ENCODE measurements at places on chromosomes 16 and 17. TPM values are rescaled to one million over a fixed set of nuclear protein-coding genes. Genes with fewer than 3 reads are reported as not detected.
A peak's percentile ranks its signal among the peaks of the same experiment; 100 is the strongest.

ACSM2A gene
- not detected for total RNA-seq

TNP2 gene
- total RNA-seq: not detected

TSPOAP1 gene
- 17.8 TPM for total RNA-seq

TSR1 gene
- total RNA-seq: 18.4 TPM

GRN gene
- total RNA-seq: 169 TPM

GRCh38 chr17:40309031-40309948, at the start of gene RARA:
TSS of gene RARA (plus strand) at chr17:40309180. CDS start at chr17:40331219, 22,039 bp downstream.
- peak; percentile 77 for DNase-seq

- no peak for DNase-seq
These were observed 82.1 kb upstream of the GNAO1 start for GRCh38 chr16:56109205-56109604.

DNA sequence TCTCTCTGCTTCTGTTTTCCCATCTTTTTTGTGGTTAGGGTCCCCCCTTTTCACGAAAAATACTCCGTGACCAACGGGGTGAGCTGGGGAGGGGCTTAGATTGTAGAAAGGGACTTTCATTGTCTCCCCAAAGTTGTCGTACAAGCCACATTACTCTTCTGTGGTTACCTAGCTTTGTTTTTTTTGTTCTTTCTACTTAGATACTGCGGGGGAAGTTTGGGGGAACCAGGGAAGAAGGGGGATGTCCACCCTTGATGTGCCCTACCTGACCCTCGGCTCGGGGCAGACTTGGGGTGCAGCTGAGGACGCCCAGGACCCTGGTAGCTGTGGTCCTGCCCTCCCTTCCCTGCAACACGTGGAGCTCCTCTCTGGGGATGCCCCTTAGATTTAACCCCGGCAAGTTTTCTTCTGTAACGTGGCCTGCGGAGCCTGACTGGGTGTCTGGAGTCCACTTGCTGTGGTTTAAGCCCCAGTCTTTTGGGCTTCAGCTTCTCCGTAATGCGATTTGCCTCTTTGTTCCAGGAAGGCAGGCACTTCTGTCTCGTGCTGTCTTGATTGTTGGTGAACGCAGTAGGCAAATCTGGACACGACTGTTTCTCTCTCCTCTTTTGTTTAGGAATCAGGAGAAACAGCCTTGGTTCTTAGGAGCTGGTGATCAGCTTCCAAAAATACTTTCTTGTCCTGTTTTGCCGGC, 892 bp downstream of the ABCC1 start:
- DNase-seq: no peak

GRCh38 chr17:82684228-82684841, 14.2 kb downstream of the RAB40B start:
- DNase-seq: no peak

GRCh38 chr16:80585764-80586163, 45.0 kb downstream of the DYNLRB2 start:
- DNase-seq: no peak

DNA sequence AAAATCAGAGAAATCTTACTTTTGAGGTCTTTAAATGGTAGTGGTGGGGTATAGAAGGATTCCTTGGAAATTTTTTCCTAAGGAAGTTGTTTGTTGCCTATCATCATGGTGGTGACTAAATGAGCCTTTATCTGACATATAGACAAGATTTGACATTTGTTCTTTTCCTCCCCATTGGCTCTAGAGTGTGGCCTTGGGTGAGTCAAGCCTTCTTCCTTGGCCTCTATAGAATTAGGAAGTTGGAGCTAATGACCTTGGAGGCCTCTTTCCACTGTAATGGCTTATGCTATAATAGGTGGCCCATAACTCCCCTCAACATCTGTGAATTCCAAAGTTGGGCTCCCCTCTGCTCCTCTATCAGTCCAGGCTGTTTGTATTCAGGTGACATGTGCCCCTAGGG, 79.1 kb upstream of the HNF1B start:
- DNase-seq: no peak

- DNase-seq: peak; percentile 68
These were observed 571 bp downstream of the CAVIN1 start for GRCh38 chr17:42422412-42422957.

DNA sequence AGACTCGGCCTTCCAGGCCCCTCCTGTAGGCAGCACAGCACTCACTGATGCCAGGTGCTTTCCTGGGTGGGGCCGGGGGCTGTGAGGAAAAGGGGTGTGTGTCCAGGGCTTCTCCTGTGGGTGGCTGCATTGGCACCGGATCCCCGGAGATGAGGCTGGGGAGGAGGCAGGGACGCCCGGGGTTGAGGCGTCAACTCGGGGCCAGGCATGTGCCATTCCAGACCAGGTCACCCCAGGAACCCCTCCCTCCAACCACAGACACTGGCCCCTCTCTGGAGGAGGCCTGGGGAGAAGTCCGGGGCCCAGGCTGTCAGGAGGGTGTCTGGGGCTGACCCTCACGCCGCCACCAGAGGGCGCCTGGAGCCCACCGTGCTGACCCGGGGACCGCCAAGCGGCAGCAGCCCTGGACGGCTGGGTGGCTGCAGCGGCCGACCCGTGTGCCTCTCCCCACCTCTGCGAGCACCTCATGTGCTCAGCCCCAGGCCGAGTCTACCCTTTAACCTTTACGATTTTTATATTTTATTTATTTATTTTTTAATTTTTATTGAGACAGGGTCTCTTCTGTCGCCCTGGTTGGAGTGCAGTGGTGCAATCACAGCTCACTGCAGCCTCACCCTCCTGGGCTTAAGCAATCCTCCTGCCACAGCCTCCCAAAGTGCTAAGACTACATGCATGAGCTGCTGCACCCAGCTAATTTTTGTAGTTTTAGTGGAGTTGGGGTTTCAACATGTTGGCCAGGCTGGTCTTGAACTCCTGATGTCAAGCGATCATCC, 3.2 kb upstream of the METRN start:
- DNase-seq: peak; percentile 90

- no peak for DNase-seq
These were observed 331.7 kb downstream of the SOX9 start for GRCh38 chr17:72452286-72453173.

DNA sequence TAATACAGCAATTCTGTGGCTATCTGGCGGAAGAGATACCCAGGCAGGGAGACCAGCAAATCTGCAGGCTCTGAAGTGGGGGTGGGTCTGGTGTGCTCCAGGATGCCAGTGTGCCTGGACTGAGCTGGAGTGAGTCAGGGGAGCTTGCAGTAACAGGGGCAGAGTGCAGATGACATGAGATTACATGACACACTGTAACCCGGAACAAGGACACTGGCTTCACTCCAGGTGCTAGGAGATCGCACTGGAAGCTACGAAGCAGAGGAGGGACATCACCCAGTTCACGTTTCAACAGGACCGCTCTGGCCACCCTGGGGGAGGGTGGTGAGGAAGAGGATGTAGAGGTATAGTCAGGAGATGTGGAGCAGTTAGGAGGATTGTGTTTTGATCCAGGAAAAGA, 475.6 kb downstream of the CDH13 start:
- no peak for DNase-seq

GRCh38 chr16:66658143-66658859, 38.2 kb downstream of the CMTM4 start:
- no peak for DNase-seq

DNA sequence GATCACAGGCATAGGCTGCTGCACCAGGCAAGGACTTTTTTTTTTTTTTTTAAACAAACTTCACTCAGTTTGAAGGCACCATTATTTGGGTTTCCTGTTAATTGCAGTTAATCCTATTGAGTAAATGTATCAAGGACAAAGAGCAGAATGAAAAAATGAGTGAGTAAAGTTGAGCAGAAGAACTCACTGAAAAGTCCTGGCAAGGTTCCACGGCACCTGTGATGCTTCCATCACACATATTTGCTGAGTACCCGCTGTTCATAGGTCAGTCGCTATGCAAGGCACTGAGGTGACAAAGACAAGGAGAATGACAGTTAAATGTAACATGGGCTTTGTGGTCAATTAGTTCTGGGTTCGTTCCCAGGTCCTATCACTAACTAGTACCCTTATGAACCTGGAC, 670.0 kb downstream of the MAF start:
- DNase-seq: no peak

DNA sequence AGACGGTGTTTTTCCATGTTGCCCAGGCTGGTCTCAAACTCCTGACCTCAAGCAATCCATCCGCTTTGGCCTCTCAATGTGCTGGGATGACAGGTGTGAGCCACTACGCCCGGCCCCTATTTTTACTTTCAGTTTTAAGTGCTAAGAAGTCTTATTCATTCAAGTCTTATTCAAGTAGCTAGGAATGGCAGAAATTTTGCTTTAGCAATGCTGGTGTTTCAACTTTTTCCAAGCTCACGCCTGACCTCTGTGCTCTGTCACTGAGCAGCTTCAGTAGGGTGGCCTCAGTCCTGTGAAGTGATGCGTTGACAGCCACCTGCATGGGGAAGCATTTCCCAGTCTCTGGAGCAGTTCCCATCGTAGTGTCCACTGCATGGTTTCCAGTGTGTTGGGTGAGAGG, 12.9 kb downstream of the ZNF750 start:
- DNase-seq: no peak

- DNase-seq: peak; percentile 85
These were observed 5.4 kb upstream of the NFATC3 start for GRCh38 chr16:68079626-68080344.

GRCh38 chr17:58669853-58670252, 22.0 kb downstream of the TEX14 start:
- no peak for DNase-seq

DNA sequence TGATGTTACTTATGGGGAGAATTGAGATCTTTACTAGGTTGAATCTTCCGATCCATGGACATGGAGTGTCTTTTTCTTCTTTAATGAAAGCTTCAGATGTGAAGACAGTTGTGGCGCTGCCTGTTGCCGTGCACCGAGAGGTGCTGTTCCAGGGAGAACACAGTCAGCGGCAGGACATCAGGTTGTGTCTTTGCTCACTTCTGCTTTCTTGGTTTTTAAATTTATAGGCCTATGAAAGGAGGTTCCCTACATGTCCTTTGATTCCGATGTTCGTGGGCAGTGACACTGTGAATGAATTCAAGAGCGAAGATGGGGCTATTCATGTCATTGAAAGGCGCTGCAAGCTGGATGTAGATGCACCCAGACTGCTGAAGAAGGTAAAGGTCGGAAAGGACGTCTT, 49.8 kb downstream of the SEC14L1 start:
- no peak for DNase-seq

DNA sequence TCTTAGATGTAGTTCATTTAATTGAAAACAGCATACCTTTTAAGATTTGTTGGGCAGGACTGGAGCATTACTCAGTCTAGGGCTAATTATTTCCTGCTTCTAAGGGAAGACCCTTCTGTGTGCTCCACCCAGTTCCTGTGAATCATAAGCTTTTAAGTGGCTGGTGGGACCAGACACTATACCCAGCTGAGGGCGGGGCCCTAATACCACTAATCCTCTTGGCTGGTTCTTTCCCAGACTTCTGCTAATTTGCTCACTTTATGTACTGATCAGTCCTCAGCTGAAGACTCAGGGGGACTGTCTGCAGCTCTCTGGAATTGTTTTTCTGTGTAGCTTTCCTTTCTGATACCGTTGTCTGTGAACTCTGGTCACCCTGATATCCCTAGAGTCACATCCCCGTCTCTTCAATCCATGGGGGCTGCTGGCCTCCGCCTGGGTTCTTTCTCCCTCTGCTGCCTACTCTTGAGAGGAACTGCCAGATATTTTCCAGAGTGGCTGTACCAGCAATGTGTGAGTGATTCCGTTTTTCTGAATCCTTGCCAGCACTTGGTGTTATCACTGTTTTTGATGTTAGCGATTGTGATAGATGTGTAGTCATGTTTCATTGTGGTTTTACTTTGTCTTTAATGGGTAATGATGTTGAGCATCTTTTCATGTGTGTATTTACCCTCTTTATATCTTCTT, 35.1 kb downstream of the MFSD11 start:
- DNase-seq: no peak

DNA sequence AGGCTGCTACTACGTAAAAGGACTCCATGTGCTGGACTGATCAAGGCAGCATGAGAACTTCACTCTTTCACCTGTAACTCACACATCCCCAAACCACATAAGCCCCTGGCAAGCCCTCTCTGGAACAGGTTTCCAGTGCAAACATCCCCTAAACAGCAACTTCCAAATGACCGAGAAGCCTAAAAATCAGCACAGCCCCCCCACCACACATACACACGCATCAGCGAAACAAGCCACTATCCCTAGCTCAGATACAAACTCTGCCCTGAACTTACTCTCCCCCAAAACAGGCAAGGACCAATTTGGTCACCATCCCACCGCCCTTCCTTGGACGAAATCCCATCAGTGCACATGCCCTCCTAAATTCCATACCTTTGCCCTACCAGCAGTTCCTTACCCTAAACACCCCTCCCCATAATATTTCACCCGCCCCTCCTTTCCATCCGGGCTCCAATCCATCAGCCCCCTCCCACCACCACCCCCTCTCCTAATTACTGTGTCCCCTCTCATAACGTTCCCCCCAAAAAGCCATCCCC, 735 bp downstream of the LSM12 start:
- DNase-seq: no peak

GRCh38 chr17:9329251-9329921, 246.2 kb downstream of the STX8 start:
- DNase-seq: no peak

DNA sequence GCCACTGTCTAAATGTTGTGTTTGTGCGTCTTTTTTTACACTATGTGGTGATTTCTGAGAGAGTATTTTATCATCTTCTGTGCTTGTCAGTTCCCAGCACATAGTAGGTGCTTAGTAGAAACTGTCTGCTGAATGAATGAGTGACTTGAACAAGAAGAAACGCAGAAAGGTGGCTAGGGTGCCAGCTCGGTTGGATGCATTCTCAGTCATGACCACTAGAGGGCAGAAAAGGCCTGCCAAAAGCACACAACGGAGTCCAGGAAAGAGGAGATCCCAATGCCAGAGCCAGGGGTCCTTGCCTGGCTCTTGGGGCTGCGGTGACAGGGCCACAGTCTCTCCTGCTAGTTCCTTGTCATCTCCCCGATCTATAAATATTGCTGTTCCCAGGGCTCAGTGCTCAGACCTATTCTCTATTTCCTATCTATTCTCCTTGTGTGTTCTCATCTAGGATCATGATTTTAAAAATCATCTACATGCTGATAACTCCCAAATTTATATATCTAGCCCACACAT, 57.3 kb upstream of the CCL1 start:
- DNase-seq: peak; percentile 79

All from sciatic nerve (tissue), 2 donors.